ENCODE measurements at places on chromosomes 7 and 10.

DNA sequence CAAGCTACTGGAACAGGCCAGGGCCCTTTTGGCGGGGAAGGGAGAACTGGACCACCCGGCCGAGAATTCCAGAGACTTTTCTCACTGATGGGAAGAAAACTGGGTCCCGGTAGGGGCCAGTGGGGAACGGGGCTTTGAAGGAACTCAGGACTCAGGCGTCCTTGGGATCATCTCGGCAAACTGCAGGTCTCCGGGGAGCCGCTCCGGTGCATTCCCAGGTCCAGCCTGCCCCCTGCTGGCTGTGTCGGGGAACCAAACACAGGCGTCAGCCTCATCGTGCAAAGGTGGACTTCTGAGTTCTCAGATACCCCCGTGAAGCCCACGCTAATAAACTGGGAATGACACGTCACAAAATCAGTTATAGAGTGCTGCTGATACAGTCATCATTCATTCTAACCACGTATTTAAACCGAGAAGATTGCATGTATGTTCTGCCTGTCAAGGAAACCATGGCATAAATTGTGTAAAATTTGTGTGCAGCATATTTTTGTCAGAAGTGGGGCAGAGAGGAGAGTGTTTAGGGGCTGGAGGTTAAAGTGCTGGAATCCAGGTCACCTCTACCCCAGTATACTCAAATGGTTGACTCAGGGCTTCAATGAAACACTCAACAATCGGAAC lies 76.1 kb upstream of the CPXM2 start:
- no peak for DNase-seq

DNA sequence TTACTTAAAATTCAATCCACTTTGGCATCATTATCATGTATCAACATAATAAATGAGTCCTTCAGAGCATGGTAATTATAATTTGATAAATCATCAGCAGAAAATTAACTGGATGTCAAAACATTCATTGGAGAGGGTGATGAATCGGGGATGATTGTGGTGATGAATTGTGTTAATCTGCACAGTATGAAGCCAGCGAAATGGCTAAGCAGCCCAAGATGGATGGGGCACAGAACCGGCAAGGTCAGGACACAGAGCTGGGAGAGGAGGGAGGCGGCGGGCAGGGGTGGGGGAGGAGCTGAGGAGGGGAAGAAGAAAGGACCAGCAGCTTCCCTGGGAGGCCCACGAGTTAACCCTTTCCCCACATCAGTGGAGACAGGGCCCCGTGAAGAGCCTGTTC lies 536.1 kb downstream of the LRMDA start:
- no peak for DNase-seq

DNA sequence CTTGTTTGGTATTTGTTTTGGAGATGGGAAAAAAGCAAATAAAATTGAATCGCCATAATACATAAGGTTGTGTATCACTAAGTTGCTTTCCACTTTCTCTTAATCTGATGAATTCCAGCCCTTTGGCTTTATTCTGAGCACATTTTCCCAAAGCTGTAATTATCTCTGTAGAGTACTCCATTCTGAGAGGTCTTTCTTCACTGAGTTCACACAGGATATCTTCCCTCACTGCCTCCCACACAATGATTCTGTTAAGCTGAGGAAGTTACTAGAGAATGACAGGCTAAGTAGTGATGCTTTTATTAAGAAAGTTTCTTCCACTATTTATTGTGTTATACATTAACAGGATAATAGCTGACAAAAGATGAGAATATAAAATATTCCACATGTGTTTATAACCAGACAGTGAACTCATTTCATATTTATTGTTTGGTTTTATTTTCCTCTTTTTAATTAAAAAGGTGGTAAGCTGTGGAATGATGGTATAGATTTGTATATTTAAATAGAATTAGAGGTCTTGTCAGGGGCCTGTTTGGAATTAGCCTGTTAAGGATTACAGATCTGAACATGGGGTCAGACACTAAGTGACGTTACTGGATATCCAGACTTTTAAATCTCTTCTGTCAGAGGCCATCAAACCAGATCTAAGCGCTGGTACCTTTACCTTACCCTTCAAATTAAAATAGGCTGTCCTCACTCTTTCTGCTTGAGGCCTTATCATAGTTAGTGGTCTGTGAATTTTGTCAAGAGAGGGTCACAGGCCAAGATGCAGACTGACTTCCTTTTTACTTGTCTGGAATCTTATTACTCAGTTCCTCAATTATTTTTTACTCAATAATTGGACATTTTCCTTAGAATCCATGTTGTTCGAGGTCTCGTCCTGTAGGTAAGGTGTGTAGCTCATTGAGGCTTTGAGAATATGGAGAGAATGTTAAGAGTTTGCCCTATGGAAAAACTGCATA lies 8.4 kb downstream of the PLXDC2 start:
- DNase-seq, result no peak

DNA sequence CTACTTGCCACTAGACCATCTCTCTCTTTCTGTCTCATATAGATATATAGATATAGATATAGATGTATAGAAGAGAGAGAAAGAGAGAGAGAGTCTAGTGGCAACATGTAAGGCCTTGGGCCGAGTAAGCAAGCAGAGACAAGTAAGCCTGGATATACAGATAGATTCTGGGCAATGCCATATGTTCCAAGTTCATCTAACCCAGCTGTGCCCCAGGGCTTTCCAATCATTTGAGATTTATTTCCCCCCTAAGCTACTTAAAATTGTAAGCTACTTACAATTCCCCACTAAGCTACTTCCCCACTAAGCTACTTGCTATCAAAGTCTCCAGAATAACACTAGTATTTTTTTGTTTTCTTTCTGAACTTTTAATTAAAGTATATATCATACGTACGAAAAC lies 1094.1 kb downstream of the DNAJB9 start:
- DNase-seq, result no peak

DNA sequence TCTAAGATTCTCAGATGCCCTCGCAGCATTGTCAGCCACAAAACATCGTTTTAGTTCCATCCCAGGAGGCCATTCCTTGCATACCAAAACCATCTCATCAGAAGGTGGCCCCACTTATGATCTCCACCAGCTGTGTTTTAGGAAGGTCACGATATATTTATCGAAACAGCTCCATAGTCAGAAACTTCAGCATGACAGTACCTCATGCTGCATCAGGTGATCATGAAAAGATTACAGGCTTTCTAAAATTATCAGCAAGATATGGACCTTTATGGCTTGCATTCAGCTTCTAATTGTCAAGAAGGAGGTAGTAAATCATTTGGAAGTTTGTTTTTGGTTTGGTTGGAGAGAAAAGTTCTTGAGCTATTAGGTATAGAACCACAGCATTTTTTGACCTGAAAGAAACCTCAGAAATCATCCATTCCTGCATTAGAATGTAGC lies 20.0 kb downstream of the JAZF1 start:
- DNase-seq, result no peak

GRCh38 chr7:33351709-33352108 lies 222.3 kb downstream of the BBS9 start:
- DNase-seq, result no peak

- no peak for DNase-seq
Observed at GRCh38 chr7:30173058-30173897, 38.5 kb downstream of the MTURN start.

GRCh38 chr7:127393368-127394058 lies 1.0 kb upstream of the ZNF800 start:
- no peak for DNase-seq

DNA sequence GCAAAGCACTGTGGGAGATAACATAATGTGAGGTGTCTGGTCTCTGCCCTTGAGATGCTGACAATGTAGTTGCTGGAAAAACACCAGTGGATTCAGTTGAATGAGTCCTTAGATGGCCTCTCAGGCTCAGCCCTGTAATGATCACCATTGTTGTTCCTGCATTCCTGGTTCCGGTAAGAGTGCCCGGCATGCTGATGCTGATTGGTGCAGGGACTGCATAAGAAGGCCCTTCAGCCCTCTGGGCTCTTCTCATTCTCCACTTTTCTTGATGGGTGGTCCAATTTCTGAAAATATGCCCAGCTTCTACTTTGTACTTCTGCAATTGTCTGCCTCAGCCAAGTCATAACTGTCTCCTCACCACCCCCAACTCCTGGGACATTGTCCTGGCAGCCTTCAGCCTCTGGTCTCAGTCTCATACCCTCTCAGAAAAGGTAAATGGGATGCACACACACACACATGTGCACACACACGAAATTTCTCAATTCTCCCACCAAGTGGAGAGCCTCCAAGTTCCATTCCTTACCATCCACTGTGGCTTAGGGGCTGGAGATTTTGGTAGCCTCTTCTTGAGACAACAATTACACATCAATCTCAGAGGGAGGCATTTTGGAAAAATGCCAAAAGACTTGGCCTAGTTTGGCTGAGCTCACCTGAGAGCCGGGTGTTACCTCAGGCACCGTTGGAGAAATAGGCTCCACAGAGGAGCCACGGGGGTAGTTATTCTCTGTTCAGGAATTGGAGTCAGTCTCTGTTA lies 314.9 kb downstream of the RPS24 start:
- no peak for DNase-seq

DNA sequence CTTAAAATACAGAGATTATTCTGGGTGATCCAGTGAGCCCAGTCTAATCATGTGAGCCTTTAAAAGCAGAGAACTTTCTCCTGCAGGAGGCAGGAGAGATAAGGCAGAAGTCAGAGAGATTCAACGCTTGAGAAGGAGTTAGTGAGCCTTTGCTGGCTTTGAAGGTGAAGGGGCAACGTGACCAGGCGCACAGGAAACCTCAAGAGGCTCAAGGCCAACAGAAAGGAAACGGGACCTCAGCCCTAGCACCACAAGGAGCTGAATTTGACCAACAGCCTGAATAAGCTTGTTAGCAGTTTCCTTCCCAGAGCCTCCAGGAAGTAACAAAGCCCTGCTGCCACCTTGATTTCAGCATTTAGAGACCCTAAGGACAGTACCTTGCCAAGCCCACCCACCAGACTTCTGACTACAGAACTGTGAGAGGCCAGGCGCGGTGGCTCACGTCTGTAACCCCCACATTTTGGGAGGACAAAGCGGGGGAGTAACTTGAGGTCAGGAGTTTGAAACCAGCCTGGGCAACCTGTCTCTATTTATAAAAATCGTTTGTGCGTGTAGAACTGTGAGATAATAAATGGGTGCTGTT lies 87.3 kb upstream of the KAT6B start:
- no peak for DNase-seq

GRCh38 chr10:84226616-84227015 lies 1.3 kb upstream of the LRIT2 start:
- no peak for DNase-seq

DNA sequence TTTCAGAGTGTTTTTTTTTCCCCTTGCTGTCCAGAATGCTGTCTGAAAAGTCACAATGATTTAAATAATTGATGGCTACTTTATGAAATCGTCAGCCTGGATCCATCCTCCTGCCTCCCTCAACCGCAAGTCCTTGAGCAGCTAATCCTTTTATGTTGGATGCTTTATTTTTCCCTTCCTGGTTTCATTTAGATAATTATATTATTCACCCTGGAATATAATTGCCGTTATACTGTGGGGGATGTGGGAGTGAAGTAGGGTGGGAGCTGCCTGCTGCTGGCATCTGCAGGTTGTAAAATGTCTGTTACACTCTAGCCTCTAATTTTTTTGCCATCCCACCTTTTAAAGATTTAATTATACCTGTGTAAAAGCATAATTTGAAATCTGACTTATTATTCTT lies 290.5 kb upstream of the LRGUK start:
- no peak for DNase-seq

GRCh38 chr10:83886871-83887270 lies 252.4 kb upstream of the GHITM start:
- DNase-seq, result no peak

DNA sequence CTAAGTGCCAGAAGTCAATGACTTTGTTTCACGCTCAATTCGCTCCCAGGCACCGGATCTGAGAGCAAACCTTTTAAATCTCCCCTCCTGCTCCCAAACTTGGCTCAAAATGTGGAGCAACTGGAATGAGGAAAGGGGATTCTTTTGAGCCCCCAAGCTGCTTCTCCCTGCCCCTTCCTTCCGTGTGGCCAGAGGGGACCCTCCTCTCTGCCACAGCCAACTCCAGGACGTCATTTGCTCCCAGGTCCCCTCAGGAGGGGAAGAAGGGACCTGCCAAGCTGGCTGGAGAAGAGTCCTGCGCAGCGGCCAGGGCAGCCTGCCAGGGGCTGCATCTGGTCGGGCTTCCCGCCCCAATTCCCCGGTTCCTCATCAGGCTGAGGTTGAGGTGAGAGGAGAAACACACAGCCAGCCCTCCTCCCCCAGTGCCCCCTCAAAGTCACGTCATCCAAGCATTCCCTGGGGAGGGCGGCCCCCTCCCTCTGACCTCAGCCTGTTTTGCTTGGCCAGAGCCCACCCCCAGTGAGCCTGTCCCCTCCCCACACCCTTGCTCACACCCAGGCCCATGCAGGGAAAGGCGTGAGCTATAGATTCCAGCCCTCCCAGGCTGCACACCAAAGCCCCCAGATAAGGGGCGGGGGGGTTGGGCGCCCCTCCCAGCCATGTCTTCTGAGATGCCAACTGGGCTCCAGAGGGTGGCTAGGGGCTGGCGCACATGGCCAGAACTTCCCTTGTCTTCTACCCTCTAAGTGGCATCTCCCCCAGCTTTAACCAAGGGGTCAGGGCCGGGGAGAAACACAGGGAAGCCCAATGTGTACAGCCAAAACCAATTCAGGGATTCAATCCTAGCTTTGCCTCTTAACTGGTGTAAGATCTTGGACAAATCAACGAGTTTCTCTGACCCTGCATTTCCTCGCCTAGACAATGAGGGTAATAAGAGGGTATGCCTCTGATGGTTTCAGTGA lies 35.0 kb downstream of the SH3PXD2A start:
- no peak for DNase-seq

GRCh38 chr7:21763818-21764217 lies 181.9 kb downstream of the CDCA7L start:
- no peak for DNase-seq

DNA sequence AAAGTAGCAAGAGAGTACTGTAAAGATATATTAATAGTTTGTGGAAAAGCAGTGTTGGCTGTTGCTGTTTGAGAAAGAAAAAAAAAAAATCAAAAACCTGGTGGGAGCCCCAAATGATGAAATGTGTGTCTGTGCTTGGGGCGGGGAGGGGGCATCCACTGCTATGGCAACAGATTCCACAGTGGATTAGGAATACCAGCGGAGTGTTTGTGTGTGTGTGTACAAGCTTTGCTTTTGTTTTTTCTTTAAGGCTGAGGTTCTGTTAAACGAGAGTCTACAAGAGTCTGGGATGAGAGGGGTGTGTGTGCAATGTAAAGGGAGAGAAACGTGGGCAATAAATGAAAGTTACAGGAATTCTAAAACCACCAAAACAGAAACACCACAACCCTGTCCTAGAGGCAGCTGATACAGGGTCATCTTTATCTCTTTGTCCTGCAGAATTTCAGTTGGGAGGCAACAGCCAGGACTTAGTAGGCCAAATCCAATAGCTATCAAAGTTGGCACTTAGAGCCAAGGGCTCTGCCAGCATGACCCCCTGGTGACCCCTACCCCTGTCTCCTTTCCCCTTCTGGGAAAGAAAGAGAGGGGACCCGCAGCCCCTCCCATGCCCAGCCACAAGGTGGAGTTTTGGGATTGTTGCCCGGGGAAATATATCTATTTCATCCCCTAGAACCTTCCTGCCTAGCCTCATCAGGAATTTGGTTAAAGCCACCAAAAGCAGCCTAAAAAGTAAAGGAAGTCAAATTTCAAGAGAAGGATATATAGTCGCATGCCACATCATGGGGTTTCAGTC lies 85.4 kb downstream of the OSBPL3 start:
- no peak for DNase-seq

- DNase-seq, result no peak
Observed at GRCh38 chr7:105638902-105639495, 57.7 kb upstream of the EFCAB10 start.

GRCh38 chr10:24382979-24383663 lies 174.2 kb downstream of the KIAA1217 start:
- no peak for DNase-seq

- no peak for DNase-seq
Observed at GRCh38 chr7:81527651-81528050, 242.2 kb downstream of the HGF start.

GRCh38 chr10:78953113-78953798 lies 115.5 kb upstream of the ZMIZ1 start:
- no peak for DNase-seq

Data from cortex of kidney (tissue), 1 donor.